HL-60 (cell line): ENCODE measurements at places on chromosomes 12 and 14.

DNA sequence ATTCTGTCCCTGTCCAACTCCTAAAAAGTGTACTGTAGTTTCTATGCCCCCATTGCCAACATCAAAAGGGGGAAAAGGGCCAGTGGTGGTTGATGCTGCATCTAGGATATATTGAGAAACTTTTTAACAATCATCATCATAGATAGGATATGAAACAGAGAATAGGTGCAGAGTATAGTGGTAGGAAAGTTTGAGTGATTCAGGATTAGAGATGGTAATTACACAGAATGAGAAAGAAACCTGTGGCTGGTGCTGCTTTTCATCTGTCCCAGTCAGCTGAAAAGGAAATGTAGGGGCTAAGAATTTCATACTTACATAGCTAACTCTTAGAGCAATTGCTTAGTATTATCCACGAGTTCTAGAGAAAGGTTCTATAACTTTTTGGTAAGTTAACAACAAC lies 67.6 kb downstream of the GTF2A1 start:
- no peak for DNase-seq

DNA sequence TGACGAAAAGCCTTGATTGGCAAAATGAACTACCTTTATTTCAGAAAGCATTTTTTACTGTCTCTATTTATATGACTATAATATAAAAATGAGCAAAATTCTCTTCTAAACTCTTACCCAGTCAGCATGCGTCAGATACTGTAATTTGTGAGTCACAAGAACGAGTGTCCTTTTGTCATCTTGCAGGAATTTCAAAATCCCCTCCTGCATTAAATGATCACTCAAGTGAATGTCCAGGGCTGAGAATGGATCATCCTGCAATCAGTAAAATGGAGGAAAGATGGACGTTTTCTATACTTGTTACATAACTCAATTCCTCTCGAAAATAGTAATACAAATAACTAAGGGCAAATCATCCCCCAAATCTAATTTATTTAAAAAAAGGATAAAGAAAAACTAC lies 77.7 kb upstream of the KCNJ8 start:
- no peak for DNase-seq

DNA sequence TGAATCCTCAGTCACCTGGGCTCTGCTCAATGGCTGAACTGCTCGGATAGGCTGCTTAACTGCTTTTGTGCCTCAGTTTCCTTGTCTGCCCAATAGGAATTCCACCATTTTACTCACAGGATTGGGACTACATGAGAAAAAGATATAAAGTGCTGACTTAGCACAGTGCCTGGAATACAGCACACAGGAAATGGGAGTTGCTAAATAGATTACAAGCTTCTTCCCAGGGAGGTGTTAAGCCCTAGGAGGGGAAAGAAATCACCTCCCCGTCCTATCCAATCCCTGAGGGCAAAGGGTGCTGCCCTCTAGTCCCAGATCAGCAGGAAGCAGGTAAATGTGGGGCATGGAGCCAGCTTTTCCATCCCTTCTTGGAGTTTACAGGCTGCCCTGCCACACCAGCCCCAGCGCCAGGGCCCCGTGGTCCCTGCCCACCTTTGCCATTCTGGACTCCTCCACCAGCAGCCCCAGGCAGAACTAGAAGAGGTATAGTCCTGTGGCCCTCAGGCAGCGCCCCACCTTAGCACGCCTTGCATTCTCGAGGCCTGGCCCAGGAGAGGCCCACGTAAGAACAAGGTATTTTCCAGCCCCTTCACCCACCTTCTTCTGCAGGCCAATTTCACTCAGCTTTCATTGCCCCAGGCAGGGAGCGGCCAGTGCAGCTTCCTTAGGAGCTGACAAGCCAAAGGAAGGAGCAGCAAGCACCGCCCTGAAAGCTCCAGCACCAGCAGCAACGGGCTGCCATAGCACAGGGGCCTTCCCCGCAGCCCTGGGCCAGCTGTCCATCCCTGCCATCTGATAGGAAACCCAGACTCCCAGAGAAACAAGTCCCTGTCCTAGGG lies 28.8 kb upstream of the RPLP0 start:
- DNase-seq = no peak

GRCh38 chr12:132774159-132774558 lies 12.5 kb upstream of the ANKLE2 start:
- no peak for DNase-seq

- DNase-seq = no peak
Measured at GRCh38 chr12:71195338-71195896, 37.6 kb upstream of the TSPAN8 start.

- no peak for DNase-seq
Measured at GRCh38 chr14:99413172-99413571, 67.5 kb downstream of the SETD3 start.

DNA sequence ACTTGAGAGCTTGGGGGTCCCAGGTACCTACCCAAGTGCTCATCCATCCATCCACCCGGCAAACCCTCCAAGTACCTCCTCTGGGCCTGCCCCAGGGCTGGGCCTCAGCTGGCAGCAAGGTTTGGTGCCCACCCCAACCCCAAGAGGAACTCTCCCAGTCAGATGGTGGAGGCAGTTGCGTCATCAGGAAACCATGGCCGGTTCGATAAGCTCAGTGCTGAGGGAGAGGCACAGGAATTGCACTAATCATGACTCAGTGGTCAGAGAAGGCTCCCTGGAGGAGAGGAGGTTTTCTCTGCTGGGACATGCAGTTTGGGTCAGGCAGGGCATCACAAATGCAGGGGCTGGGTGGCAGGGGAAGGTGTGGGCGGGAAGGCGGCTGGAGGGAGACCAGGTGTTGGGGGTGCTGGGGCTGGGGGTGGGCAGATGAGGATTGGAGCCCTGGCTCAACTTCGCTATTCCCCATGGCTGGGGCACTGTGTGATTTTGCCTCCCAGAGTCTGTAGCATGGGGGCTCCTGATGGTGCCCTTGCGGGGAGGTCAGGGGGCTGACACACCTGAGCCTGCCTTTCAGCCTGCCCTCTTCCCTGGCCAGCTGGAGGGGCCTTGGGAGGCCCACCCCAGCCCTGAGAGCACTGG lies 32.2 kb downstream of the SH2B3 start:
- peak; percentile 91 for DNase-seq

DNA sequence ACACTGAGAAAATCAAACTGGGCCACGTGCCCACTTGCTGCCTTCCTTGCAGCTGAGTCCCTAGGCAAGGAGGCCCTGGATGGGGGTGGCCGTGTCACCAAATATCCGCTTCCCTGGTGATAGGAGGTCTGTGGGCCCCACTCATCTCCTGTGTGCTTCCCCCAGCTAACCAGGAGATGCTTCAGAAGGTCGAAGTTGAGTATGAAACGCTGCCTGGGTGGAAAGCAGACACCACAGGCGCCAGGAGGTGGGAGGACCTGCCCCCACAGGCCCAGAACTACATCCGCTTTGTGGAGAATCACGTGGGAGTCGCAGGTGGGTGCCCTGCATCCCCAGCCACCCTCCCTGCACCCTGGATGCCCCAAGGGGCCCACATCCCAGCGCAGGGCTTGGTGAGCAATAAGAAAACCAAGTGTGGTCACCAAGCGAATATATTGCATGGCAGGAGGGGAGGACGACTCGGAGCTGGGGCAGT lies 6.8 kb upstream of the SIVA1 start:
- DNase-seq = no peak

DNA sequence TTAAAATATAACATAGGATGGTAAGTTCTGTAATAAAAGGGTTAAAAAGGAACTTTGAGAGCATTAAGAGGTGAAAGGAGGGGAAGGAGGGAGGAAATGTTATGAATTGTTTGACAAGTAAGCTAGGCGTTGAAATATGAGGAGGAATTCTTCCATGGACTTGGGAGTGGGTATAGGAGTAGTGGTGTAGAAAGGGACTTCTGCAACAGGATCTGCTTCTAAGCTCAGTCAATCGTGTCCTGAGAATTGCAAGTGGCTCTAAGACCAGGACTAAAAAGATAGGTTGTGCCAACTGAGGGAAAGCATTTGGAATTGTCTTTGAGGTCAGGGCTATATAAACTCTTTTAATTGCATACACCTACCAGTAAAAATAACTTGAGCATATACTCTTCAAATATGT lies 74.1 kb upstream of the SLC38A2 start:
- DNase-seq = no peak

GRCh38 chr14:34113991-34114390 lies 163.1 kb upstream of the EGLN3 start:
- no peak for DNase-seq

GRCh38 chr12:110742718-110743570 lies at the start of gene PPP1CC:
Gene PPP1CC (minus strand): TSS chr12:110742891. CDS start chr12:110742707, 184 bp downstream.
- DNase-seq = peak; percentile 97

DNA sequence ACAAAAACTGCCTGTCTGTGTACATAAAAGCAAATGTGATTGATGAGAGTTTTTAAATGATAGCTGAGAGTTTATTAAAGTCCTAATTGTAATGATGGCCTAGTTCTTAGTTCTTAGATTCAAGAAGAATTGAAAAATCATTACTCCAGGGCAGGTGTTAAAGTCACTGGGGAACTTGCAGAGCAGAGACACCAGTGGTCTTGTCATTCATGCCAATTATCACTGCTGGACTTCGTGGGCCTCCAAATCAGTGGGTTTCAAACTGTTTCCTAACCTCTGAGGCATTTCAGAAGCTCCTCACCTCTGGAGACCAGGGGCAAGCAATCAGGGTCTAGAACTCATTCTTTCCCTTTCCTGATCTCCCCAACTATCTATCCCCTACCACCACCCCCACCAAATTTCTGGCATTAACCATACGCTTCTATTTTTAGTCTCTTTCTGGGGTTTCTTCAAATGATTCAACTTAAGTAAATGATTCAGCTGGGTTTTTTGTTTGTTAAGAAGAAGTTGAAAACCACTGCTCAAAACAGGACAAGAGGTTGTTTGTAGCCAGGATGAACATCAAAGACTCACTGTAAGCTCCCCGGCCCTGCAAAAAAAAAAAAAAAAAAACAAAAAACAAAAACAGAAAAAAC lies 80.1 kb downstream of the CEP83 start:
- no peak for DNase-seq

DNA sequence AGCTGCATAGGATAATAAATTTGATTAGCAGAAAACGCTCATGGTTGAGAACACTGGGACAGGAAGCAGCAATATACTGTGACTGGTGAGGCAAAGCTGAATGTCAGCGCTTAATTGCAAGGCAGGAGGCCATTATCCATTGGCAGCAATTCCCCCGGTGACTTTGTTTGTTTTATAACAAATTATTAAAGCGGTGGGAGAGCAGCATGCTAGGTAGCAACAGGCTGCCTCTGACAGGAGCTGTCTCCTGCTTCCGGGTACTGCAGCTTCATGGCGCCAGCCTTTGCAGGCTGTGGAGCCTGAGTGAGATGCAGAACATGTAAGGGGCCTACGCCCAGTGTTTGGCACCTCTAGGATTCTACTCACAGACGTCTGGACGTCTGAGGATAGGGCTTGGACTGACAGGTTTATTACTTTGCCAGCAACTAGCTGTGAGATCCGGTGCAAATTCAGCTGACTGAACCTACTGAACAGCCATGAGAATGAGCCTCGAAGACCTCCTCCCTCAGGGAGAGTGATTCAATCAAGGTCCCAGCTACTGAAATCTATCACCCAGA lies 82.1 kb upstream of the SSTR1 start:
- no peak for DNase-seq

DNA sequence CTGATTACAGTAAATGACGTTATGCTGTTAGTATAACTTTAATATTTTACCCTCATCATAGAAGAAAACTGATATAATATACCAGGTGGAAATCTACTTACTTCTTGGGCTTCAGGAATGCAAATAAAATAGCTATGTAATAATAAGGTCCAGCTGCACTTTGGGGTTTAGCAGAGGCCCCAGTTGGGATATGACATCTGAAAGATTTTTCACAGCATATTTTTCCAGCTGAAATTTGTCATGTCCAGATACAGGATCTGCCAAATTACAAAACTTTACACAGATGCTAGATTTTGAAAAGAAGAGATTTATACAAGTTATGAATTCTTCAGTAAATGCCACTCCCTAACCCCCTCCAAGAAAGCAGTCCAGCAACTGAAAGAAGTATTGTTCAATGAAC lies 29.2 kb upstream of the DCN start:
- no peak for DNase-seq

- no peak for DNase-seq
Measured at GRCh38 chr14:77610553-77610952, 5.9 kb downstream of the SPTLC2 start.

- DNase-seq = no peak
Measured at GRCh38 chr14:24234095-24235005, 1.6 kb downstream of the GMPR2 start.

DNA sequence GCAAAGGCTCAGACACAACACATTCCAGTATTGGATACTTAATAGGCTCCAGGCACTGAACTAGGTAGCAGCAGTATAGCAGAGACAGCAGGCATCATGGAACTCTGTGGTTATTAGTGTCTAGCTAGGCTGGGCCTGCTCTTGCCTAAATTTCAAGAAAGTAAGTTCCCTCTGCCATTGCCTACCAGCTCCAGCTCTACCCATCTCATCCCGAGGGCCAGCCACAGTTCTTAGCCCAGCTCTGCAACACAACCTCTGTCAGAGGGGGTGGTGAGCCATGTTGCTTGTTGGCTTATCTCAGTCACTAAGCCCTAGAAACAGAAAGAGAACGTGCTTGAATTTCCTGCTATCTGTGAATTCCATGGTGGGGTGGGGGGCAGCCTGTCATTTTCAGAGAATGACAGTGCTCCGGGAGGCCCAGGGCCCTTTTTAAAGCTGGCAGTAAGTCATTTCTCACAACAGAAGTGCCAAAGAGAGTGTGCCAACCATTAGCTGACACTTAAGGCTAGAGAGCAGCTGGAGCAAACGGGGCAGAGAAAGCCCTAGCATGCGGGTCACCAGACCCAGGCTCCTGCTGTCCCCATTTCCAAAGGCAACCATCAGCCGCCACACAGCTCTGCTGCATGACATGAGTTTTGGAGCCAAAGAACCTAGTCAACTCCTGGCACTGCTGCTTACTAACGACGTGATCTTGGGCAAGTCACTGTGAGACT lies 105.9 kb downstream of the PRMT8 start:
- no peak for DNase-seq

DNA sequence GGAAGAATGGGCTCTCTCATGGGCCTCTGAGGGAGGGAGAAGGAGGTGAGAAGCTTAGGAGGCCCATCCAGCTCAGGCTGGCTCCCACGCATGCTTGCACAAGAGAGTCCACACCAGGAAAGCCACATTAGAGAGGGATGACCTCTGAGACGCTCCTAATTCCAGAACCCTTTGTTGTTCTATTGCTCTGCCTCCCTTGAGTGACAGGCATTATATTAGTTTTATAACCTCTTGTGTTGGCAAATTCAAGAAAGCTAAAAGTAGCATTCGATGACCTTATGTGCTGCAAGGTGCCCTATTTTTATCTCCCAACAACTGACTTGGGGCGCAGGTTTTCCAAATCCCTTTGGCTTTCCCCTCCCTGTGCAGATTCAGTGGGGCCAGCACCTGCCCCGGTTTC lies 190.1 kb downstream of the KSR2 start:
- DNase-seq = no peak

GRCh38 chr12:14989790-14990189 lies 16.9 kb downstream of the PDE6H start:
- no peak for DNase-seq

- no peak for DNase-seq
Measured at GRCh38 chr12:53169644-53170043, 10.9 kb upstream of the ZNF740 start.

GRCh38 chr14:99910337-99911309 lies 117.4 kb downstream of the EML1 start:
- DNase-seq = no peak

GRCh38 chr14:32381869-32382268 lies 52.8 kb downstream of the AKAP6 start:
- DNase-seq = no peak

GRCh38 chr12:51192284-51192671 lies 19.3 kb upstream of the TFCP2 start:
- no peak for DNase-seq

- peak; percentile 80 for DNase-seq
Measured at GRCh38 chr12:116299064-116299463, 21.6 kb upstream of the MED13L start.

GRCh38 chr12:13839365-13840336 lies 141.8 kb downstream of the GRIN2B start:
- no peak for DNase-seq
